ENCODE measurements at places on chromosomes 16 and 17.

GRCh38 chr16:83552228-83552627 lies 255.6 kb upstream of the HSBP1 start:
- DNase-seq, result no peak

- DNase-seq, result no peak
Measured at GRCh38 chr16:2471653-2472487, 773 bp downstream of the NTN3 start.

GRCh38 chr17:79575229-79575628 lies 35.6 kb downstream of the RBFOX3 start:
- DNase-seq, result no peak

DNA sequence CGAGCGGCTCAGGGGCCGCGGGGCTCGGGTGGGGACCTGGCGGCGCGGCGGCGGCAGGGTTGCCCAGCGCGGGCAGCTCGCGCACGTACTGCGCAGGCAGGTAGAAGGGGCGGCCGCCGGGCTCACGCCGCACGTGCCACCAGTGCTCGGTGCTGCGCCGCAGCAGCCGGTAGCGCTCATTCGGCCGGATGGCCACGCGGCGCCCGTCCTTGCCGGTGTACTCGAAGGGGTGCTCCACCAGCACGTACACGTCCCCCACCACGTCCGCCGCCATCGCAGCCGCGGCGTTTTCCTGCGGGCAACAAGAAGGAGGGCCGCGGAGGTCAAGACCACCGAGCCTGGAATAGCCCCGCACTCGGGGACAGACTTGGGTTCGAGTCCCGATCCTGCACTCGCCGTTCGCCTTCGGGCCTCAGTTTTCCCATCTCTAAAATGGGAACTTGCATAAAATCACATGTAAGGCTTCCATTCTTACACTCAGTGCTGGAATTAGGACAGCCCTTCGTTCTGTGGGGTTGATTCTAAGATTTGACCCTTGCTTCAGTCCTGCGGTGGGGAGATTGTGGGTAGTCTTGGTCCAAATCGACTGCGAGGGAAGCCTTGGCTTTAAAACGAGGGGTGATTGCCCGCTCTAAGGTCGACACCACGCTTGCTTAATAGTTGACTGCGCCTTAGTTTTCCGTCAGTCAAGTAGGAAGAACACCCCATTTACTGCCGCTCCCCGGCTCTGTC lies 2.5 kb downstream of the ARHGAP27 start:
- DNase-seq, result no peak

DNA sequence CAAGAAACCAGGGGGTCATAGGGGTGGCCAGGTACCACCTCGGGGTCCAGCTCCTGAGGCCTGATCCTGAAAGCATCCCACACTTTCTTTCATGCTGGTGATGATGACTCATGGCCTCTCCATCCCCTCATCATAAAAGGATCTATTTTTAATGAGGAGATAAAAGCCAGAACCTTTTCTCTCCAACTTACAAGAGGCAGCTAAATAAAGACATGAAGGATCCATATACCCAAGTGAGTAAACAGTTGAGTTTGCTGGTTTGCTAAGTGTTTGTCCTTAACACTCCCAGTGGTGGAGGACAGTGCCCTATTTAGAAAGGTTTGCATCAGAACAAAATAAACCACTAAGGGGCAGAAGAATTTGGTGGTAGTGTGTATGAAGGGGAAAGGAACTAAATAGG lies 383.8 kb downstream of the GRIN2A start:
- no peak for DNase-seq

DNA sequence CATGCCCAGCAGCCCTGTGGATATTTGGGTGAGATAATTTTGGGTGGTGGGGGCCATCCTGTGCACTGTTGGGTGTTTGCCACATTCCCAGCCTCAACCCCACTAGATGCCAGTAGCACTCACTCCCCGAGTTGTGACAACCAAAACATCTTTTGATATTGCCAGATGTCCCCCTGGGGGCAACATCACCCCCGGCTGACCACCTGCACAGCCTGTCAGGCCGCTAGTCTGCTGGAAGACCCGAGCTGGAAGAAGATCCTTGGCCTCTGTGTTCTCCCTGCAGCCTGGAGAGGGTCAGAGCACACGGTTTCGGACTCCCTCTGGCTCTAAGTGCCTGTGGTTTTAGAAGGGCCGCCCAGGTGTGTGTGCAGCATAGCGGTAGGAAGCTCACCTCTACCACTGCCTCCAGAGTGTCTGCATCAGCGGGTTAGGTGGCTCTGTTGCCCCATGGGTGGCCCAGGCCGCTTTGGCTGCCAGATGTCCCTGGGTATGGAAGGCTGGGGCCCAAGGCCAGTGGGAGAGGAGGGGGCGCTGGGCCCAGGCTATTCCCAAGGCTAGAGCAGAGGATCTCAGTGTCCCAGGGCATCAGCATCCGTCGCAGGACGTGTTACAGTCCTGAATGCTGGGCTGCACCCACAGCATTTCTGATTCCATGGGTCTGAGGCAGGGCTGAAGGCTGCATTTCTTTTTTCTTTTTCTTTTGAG lies 195.8 kb upstream of the GSE1 start:
- no peak for DNase-seq

DNA sequence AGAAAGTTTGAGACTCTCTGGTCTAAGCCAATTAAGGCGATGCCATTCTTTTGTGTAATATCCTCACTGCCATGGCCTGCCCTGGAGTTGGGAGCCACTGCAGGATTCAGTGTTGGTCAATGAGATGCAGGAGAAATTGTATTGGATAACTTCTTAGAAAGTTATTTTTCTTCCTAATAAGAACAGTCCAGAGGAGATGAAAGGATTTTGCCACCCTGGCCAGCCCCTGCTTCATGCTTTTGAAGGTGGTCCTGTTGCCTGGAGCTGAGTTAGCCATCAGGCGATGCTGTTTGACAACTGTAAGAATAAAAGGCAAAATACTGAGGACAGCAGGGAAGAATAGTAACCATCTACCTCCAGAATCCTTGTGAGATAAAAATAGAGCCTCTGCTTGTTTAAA lies 35.4 kb upstream of the CNTNAP4 start:
- DNase-seq, result no peak

- DNase-seq, result no peak
Measured at GRCh38 chr16:82108774-82109173, 61.2 kb downstream of the MPHOSPH6 start.

DNA sequence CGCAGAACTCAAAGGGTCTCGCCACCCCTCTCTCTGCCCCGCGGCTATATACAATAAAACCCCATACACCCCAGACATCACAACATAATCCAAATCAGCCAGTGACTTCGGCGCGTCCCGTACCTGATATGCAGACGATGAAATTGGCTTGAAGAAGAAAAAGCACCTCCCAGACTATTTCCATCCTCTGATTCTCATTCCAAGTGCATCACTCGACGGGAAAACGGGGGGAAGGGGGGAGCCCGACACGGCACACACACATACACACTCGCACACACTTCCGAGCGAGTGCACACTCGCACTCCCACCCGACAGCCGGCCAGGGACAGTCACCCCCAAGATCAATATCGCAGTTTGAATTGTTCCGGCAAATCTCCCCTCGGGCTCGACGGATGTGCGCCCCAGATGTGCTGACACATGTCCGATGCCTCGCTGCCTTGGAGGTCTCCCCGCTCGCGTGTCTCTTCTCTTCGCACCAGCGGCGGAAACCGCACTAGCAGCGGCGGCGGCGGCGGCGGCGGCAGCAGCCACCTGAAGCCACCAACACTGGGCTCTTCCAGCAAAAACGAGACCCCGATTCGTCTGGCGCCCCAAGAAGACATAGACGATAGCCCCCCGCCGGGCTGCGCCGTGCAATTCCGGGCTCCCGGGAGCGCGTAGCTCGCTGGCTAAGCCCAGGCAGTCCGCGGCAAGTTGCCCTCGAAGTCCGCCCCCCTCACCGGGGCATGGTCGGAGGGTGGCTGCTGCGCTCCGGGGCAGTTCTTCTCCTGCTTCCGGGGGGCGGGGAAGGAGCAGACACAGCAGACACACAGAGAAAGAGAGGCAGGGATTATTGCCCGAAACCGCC lies 688 bp downstream of the CA10 start:
- DNase-seq, result no peak

DNA sequence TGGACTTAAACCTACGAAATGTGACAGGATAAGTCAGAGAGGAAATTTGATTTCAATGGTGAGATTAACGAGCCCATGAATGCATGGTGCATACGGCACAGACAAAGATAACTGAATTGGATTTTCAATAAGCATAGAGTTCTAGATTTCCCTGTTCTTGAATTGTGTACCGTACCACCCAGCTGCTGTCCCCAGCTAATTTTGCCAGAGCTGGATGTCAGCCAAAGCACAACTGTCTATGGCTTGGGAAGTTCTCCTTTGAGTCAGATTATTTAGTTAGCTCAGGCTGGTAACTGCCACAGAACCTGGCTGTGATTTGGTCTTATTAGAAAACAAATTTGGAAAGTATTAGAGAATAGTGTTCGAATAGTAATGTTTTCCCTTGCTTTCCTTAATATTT lies 143.1 kb downstream of the CDH13 start:
- DNase-seq, result no peak

GRCh38 chr16:14628806-14629611 lies 1.1 kb downstream of the PARN start:
- no peak for DNase-seq

- no peak for DNase-seq
Measured at GRCh38 chr17:41073676-41074075, 8.0 kb upstream of the KRTAP2-4 start.

DNA sequence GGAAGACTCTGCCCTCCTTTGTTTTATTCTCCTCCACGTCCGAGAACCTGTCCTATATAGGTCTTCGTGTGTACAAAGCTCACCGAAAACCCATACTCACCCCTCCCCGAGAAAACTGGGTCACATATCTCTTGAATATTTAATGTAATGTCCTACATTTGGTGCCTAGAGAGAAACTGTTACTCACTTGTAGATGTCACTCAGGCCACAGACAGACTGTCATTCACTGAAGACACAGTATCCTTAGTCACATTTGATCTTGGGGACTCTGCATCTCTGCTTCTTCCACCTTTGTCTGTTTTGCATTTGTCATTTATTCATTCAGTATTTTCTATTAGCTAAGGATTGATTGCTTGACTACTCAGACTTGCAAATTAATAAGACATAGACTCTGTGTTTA lies 131.8 kb upstream of the TBX2 start:
- DNase-seq, result no peak

DNA sequence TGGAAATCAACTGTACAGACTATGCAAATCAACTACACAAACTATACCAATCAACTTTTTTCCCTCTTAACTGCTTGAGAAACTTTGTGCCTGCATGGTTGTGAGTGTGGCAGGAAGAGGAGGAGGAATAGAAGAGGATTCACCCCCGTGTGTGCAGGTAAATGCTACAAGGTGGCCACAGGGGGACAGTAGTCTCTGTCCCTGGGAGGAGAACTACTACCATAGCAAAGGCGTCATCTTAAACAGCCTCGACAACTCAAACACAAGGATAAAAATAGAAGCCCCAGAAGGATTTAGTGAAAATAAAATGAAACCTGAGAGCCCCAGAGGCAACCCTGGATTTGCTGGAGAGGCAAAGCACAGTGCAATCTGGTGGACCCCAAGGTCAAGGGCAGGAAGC lies 199.5 kb upstream of the DYNLRB2 start:
- DNase-seq, result no peak

GRCh38 chr17:31289790-31290189 lies 7.2 kb downstream of the OMG start:
- no peak for DNase-seq

DNA sequence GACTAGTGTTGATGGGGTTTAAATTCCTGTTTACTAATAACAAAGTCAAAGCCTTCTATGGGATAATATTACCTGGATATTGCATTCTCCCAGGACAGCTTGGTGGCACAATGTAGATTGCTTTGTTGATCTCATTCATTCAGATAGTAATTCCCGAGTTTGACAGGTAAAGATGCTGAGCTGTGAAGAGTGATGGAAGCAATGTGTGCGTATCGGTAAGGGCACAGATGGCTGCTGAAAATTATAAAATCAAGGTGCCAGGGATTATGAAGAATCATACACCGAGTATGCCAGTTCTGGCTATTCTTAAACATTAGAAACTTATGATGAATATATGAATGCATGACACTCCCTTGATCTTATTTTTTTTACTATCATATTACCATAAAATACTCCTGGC lies 100.6 kb upstream of the CNTNAP4 start:
- no peak for DNase-seq

DNA sequence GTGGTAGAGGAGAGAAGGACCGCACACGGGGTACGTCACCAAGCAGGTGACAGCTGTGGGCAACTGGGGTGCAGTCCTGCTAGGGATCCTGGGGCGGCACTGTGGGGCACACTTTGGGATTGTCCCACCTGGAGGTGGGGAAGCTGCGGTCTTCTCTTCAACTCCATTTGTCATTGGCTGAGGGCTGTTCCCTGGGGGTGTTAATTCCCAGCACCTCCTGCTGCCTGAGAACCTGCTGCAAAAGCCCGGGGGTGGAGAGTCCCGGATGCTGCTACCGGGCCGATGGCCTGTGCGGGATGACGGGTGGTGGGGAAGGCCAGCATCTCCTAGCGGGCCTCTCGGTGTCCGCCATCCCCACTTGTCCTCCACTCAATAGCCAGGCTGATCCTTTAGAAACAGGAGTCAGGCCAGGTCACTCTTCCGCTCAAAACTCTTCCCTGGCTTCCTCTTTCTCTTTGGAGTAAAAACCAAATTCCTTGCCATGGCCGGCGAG lies 100.2 kb downstream of the CYLD start:
- no peak for DNase-seq

- DNase-seq, result no peak
Measured at GRCh38 chr17:7468290-7468689, 11.1 kb downstream of the ZBTB4 start.

GRCh38 chr16:50992350-50993032 lies 158.6 kb downstream of the SALL1 start:
- DNase-seq, result no peak

GRCh38 chr16:15403392-15403995 lies 7.9 kb downstream of the MPV17L start:
- no peak for DNase-seq

GRCh38 chr16:48292452-48292851 lies 45.1 kb upstream of the ABCC11 start:
- DNase-seq, result no peak

DNA sequence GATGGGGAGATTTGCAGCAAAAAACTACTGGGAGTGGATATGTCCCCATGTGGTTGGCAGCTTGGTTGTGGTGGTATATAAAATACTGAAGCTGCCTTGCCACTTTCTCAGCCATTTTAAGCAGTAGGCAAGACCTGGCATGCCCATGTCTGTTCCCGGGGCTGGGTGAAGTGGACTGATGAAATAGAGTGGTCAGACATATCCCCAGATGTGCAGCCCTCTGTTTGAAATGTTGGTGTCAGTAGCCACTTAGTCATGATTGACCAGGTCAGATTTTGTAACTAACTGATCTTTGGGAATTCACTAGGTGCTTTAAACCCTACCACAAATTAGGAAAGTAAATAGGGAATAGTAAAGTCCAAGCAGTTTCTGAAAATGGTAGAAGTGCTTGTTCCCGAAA lies 151.6 kb downstream of the PHKB start:
- no peak for DNase-seq

DNA sequence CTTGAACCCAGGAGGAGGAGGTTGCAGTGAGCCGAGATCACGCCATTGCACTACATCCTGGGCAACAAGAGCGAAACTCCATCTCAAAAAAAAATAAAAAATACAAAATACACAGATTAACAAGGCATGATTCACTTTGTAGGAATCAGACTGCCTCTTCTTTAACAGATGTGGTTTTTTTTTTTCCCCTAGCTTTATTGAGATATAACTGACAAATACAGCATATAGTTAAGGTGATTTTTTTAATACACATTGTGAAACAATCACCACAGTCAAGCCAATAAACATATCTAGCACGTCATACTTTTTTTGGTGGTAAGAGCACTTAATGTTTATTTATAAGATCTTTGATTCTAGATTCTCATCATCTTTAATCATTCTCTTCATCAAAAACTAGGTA lies 87.8 kb downstream of the SPAG9 start:
- DNase-seq, result no peak
